Activated CD4-positive, alpha-beta T cell treated with anti-CD3 and anti-CD28 coated beads, Interleukin-2, amount 50 U/mL, for 48 hours (primary cell): ENCODE measurements at places on chromosomes 3 and 15.
A peak's percentile ranks its signal among the peaks of the same experiment; 100 is the strongest.

DNA sequence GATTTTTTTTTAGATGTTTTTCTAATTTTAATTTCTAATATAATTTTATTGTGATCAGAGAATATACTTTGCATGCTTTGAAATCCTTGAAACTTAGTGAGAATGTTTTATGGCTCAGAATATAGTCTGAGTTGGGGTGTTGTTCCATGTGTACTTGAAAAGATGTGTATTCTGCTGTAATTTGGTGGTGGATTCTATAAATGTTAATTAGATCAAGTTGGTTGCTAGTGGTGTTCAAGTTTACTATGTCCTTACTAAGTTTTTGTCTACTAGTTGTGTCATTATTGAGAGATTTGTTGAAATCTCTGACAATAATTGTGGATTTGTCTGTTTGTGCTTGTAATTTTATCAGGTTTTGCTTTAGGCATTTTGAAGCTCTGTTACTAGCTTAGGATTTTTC, 29.7 kb downstream of the GLCE start:
- no peak for DNase-seq

- no peak for DNase-seq
Observed at GRCh38 chr15:55627730-55628368, 39.7 kb upstream of the PYGO1 start.

DNA sequence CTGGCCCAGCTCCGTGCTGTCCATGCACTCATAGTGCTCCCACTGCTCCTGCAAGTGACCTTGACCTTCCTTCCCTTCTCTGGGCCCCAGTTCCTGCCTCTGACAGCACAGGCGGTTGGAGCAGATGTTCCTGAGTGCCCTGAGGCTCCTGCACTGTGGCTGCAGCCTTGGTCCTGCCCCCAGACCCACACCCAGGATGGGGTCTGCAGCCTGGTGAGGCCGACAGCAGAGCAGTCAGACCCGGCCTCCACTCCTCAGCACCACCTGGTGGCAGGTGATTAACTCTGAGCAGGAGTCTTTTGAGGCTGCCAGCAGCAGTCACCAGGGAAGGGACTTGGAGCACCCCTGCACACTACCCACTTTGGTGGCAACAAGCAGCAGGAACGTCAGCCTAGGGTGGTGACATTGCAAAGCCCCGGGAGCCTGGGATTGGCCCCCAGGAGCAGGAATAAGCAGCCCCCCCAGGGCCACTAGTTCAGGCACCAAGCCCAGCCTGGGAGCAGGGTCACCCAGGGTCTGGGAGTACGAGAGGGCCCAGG, 64.6 kb downstream of the CYP11A1 start:
- DNase-seq, result peak; percentile 59

GRCh38 chr3:81789691-81790090, 28.2 kb upstream of the GBE1 start:
- no peak for DNase-seq

GRCh38 chr3:42799376-42799775, 4.9 kb downstream of the HIGD1A start:
- DNase-seq, result no peak

- DNase-seq, result no peak
Observed at GRCh38 chr15:69537901-69538300, 85.3 kb downstream of the RPLP1 start.

- DNase-seq, result no peak
Observed at GRCh38 chr15:34952481-34952880, 17.1 kb downstream of the AQR start.

DNA sequence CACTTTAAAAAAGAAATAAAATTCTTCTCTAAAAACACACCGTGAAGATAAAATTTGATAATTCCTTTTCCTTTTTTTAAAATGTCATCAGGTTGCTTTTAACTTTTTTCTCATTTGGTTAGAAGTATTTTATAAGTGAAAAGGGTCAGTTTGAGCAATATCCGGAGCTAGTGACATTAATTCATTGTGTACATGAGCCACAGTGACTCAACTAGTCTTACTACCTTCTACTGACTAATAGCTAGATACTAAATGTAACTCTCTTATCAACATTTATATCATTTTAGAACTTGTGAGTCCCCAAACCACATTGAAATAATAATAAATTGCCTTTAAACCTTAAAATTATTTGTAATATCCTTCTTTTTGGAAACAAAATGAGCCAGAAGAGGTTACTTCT, 101.2 kb upstream of the ZBTB20 start:
- no peak for DNase-seq

- peak; percentile 12 for DNase-seq
Observed at GRCh38 chr3:30894521-30895251, at the start of gene GADL1. TSS of gene GADL1 (minus strand) at chr3:30894661. CDS start at chr3:30894614, 47 bp downstream.

DNA sequence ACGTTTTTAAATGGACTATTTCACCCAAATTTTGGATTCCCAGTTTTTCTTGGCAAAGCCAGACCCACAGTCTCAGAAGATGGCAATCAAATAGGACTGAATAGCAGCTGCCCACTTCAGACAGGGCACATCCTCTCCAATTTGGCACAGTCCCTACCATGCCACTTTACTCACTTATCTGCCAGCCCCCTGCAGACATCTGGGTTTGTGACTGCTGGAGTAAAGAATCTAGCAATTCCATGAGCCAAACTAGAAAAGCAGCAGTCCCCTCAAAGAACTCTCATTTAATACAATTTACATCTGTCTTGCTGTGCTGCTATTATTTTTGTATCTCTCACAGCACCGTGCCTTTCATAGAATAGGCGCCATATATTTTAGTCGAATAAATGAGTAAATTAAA, 16.0 kb upstream of the LRRN1 start:
- DNase-seq, result no peak

GRCh38 chr3:139721370-139721769, 43.6 kb upstream of the NMNAT3 start:
- DNase-seq, result no peak

DNA sequence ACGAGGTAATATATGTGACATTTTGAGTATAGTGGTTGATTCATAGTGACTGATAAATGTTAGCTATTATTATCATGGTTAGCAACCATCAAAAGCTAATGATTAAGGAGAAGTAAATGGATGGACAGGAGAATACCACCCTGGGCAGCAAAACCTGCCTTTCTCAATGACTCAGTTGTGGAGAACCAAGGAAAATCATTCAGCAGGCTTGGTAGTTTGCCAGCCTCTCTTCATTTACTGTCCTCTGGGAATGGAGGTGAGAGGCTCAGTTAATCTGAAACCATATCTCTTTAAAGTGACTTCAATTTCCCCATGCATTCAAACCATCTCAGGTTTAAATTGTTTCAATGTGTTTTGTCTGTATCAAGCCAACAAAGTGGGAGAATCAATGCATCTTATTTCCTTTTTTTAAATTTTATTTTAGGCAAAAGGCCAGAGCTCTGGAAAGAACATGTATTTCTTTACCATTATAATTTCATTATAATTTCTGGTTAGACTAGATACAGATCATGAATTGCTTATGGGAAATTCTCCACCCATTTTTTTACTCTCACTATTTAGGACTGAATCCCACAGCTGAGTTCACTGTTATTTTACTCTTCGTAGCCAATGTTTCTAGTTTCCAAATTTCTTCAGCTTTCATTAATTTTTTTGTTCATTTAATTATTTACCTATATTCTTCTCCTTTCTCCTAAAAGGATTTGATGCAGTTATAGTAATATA, 2.7 kb downstream of the TM4SF18 start:
- no peak for DNase-seq

GRCh38 chr15:47812470-47812999, 95.2 kb downstream of the SEMA6D start:
- DNase-seq, result no peak

GRCh38 chr3:125140011-125140817, 72.3 kb downstream of the SLC12A8 start:
- DNase-seq, result no peak

- no peak for DNase-seq
Observed at GRCh38 chr3:105448338-105448982, 81.8 kb downstream of the ALCAM start.

DNA sequence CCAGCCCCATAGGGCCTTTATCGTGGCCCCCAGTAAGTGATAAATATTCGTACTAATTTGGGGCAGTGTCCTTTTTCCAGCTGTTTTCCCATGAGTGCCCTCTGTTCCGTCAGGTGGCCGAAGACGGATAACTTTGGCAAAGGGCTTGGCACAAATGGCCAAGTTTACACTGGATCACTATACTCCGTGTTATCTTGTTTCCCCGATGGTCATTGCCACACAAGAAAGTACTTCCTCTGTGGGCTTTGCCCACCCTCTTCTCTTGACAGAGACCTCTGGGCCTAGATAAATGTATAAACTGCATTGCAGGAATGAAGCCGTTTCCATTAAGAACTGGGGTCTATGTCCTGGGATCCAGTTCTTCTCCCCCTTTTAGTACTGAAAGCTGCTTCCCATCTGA, 39.1 kb downstream of the SMAD3 start:
- DNase-seq, result no peak

DNA sequence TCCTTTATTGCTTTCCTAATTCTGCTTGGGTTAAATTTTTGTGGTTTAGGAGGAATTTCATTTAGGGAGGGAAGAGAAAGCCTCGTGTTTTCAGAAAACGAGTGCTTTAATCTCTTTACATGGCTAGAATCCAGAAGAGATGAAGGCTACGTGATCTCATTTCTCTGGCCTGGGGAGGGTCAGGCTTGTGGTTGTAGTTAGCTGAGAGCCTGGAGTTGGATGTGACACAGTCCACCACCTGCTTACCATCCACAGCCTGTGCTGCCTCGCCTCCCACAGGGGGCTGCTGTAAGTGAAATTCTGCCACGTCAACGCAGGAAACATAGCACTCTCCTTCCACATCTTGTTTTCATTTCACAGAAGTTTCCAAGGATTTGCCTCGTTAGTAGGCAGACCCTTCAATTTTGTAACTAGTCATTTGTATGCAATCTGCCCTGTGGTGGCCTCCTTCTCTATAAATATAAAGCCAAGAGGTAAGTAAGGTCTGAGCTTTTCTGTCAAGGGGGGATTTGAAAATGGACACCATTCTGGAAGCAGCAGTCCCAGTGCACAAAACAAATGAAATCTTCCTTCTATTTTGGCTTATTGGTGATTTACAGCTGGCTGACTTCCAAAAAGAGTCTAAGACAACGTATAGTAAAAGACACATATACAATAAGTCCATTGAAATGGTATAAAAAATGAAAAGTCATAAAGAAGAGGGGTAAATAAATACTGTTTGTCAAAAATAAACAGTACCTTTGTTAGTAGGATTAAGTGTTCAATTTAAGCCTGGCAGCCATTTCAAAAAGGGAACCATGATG, 3.4 kb downstream of the GXYLT2 start:
- DNase-seq, result no peak

DNA sequence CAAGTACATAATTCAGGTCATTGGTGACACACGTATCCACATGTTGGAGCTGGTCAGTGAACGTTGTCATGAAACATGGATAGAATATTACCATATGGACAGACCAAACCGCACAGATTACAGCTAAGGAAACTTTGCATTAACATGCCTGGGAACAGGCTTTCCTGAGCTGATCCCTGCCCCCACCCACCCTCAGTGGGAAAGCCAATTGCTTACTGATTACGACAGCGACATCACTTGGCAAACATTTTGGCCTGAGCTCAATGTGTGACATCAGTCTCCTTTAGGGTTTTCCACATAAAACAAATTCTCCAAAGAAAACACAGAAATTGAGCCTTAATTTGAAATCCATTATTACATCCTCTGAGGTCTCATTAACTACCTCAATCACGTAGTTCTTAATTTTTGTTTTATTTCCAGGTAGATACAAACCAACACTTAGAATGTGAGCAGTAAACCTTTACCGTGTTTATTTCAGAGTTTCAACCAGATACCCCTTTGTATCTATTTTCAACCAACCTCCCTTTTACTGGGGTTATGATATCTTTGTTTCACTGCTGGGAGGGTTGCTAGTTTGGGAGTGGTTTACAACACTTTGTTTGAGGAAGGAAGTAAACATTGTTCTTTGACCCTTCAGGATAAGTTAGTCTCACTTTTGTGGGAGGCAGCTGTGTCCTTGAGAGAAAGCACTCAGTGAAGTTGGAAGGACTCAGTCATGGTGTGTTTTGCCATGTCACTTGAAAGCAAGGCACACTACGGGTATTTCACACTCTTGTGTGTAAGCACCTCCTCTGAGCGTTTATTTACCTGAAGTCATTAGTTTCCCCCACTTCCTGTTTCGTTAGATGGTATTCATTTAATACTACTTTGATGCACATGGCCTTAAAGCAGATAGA, 103.1 kb downstream of the CMSS1 start:
- no peak for DNase-seq

DNA sequence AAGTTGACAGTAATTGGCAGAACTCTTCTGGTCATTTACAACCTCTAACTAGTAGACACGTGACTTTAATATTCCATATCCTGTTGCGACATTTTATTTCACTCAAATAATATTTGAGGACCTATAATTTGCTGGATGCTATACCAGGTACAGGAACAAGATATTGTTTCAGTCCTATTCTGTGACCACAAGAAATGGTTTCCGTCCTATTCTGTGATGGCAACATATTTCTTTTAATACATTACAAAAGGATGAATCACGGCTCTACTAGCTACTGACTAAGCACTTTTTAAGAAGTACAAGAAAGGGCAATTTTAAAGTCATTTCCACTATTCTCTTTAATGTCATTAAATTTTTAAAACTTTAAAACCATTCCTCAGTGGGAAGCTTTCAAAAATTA, 400.2 kb downstream of the CNTN3 start:
- no peak for DNase-seq

DNA sequence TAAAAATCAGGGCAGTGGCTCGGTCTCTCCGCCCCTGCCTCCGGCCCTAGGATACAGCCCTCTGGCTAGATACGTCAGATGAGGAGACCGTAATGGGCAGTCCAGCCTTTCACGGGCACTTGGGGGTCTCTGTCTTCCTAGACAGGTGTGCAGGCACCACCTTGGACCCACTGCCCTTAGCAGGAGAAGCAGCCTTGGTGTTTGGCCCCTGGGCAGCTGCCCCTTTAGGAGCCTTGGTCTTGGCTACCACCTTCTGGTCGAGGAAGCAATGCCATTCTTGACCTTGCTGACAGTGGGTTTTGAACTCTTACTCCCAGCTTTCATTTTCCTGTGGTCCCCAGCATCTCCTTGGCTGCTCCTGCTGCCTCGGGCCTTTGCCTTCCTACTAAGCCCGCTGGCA, 149.7 kb upstream of the FRMD4B start:
- no peak for DNase-seq

- DNase-seq, result no peak
Observed at GRCh38 chr3:149401926-149402310, 24.5 kb upstream of the TM4SF1 start.

DNA sequence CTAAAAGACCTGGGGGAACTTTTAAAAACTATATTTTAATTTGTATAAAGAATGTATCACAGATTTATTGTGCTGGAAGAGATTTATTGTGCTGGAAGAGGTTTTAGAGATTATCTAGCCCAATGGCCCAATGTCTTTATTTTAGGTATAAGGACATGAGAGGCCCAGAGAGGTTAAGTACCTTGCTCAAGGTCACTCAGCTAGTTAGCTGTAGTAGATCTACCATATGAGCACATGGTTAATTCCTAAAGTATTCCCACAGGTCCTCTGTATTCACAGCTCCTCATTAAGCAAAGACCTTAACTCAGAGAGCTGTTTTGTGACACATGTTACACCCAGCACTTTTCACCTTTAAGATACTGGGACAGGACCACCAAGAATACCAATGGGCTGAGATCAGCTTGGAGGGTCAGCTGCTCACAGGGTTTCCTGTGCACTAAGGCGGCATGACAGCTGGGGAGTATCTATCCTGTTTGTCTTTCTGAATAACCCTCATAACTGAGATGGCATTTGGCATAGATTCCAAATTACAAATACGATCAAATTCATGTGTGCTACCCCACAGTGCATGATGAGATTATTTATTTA, 143.1 kb upstream of the TBL1XR1 start:
- DNase-seq, result no peak
